EL (cell line): ENCODE measurements at places on chromosomes 16 and 17.
A peak's percentile ranks its signal among the peaks of the same experiment; 100 is the strongest.

DNA sequence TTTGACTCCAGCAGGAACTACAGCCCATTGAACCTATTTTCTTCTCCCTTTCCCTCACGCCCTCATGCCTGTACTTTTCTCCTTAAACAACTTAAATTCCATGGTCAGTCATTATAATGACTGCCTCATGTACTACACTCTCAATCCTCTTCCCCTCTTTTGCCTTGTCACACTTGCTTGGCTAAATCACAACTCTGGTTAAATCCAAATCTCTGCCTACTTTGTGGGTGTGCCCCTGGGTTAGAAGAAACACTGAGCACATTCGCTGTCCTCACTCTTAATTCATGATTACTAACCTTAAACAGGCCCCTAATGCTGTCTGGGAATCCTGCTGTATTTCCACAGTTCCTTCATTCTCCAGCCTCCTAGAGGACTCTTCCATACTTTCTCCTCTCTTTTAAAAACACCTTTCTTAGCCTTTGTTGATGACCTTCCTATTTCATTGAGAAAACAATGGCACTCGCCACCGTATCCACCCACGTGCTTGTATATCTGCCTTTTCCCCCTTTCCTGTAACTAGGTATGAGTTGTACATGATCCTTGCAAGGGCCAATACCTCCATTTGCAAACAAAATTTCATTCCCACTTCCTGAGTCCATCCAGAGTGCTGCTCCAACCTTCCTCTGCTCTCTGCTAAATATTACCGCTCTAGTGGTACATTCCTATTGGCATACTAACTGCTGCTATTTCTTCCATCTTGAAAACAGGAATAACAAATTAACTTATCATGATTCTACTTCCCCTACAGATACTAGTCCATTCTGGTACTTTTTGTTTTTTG is 28.9 kb downstream of the ZNRF1 start:
- no peak for DNase-seq

- DNase-seq, result no peak
Measured at GRCh38 chr17:48578616-48579470, 693 bp upstream of the HOXB4 start.

- DNase-seq, result no peak
Measured at GRCh38 chr17:63967953-63968352, 4.8 kb downstream of the SCN4A start.

DNA sequence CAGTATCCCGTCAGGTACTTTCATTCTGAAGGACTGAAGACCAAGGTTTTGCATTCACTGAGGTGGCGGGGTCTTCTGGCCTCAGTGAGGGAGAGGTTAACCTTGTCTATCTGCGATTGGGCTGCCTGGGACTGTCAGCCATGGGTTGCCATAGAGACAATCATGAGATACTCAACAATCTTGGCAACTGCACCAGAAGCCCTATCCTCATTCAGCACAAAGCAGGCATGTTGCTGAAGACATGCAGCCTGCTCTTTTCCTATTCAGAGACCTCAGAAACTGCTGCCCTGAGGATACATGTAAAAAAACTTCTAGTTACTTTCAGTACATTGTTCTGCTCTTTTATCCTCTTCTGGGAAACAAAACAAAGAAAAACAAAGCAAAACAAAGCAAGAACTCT is 146.3 kb upstream of the PIRT start:
- DNase-seq, result no peak

- no peak for DNase-seq
Measured at GRCh38 chr17:2122641-2123302, 67.9 kb downstream of the HIC1 start.

DNA sequence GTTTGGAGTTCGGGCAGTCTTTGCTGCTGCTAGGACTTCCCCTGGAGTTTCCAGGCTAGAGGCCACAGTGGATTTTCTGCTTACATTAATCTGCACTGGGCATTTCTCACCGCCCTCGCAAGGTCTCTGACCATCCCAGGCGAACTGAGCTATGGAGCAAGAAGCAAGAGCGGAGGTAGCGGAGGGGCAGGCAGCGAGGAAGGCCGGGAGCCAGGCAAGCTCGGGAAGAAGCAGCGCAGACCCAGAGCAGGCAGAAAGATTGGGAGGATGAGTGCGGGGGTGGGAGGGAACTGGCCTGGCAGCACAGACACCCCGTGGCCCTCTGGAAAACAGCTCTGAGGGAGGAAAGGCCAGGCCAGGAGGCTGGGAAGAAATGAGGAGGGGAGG is 3.8 kb downstream of the COTL1 start:
- no peak for DNase-seq

- DNase-seq, result no peak
Measured at GRCh38 chr17:3963237-3964201, 718 bp downstream of the ATP2A3 start.

DNA sequence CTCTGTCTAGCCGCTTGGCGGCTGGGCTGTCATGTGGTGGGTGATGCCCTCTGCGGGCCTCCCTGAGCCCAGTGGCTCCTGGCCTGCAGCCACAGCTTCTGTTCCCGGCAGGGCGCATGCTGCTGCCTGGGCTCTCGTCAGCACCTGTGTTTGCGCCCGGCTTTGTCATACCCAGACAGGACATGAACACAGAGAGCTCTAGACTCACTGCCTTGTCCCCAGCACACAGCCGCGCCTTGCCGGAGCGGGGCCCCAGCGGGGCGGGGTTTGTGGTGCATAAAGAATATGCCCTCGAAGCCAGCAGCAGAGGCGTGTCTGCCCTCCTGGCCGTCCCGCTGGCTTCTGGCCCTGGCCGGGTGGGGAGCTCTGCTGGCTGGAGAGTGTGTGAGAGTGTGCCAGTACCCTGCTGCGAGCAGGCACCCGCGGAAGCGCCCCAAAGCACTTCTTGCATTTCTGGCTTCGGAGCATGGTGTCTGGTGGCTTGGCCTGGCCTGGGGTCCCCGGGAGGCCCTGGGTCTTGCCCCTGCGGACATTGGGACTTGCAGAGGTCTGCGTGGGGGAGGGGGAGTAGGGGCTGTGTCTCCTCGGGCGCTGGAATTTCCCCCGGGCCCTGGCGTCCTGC is 14.4 kb downstream of the ASPSCR1 start:
- DNase-seq, result peak; percentile 61

DNA sequence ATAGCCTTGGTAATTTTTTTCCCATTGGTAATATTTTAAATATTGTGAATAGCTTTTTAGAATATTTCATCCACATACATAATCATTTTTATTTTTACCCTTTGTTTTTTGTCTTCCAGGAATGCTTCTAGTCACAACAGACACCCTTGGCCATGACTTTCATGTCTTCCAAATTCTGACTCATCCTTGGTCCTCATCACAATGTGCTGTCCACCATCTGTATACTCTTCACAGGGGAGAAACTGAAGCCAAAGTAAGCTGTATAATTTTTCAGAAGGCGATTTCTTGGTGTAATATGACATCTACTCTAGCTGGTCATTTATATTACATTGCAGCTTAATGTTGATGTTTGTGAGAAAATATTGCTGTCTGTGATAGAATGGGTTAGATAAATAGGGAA is 269.4 kb downstream of the BCAS3 start:
- peak; percentile 50 for DNase-seq

DNA sequence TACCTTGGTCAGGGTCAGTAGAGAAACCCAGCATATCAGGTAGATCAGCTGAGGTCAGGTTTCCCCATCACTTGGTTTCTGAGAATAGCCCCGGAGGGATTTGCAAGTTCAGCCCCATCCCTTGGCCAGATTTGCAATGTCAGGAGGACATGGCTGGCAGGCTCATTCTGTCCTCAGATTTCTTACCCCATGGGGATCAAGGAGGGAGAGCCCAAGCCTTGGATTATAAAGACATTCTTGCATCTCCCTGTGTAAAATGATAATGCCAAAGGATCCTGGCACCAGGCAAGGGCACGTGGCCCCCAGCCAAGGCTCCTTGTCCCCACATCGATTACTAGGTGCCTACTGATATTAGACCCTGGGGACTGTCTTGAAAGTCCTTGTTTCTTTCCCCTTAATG is 53.2 kb downstream of the MYH3 start:
- no peak for DNase-seq

GRCh38 chr17:15334266-15334665 is 7.1 kb downstream of the TEKT3 start:
- peak; percentile 32 for DNase-seq

DNA sequence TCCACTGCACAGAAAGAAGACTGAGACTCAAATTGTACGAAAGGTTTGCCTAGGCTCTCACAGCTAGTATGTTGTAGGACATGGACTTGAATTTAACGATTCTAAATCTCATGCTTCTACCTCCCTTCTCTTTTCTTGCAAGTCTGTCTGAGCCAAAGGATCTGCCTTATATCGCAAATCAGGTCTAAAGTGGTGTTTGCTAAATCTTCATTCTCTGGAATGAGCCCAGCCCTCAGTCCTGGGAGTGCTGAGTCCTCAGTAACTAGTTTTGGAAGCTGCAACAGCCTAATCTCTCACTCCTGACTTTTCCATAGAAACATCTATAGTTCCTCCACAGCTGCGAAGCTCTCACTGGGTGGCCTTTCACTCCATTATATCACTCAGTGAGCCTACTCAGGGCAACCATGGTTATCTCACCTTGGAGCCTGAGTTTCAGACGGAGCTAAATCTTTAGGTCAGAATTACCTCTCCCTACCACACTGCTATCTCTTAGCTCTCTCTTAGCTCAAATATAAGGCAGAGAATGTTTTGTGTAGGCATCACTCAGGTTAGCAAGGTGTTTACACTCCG is 575.5 kb upstream of the C16orf82 start:
- no peak for DNase-seq

GRCh38 chr17:42291129-42291528 is 2.8 kb downstream of the STAT5A start:
- no peak for DNase-seq

GRCh38 chr17:47301161-47301560 is 22.6 kb upstream of the EFCAB13 start:
- DNase-seq, result no peak

DNA sequence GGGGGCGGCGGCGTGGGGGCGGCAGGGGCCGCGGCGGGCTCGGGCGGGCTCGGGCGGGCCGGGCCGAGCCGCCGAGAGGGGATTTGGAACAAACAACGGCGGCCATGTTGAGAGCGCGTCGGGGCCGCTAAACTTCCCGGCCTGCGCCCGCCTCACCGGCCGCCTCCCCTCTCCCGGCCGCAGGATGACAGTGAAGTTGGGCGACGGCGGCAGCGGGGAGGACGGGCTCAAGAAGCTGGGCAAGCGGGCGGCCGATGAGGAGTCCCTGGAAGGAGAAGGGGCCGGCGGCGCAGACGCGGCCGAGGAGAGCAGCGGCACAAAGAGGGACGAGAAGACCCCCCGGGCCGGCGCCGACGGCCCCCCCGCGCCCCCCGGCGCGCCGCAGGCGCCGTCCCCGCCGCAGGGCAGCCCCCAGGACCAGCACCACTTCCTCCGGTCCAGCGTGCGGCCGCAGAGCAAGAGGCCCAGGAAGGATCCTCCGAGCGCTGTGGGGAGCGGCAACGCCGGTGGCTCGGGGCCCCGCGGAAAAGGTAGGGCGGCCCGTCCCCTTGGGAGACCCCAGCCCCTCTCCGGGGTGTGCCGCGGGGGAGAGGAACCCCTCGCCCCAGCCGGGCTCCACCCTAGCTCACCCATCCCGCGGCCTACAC is 2.4 kb downstream of the CRAMP1 start:
- peak; percentile 30 for DNase-seq

GRCh38 chr16:22329199-22329695 is 32.0 kb downstream of the POLR3E start:
- DNase-seq, result no peak

GRCh38 chr16:87392821-87393679 is 914 bp downstream of the MAP1LC3B start:
- DNase-seq, result peak; percentile 42

DNA sequence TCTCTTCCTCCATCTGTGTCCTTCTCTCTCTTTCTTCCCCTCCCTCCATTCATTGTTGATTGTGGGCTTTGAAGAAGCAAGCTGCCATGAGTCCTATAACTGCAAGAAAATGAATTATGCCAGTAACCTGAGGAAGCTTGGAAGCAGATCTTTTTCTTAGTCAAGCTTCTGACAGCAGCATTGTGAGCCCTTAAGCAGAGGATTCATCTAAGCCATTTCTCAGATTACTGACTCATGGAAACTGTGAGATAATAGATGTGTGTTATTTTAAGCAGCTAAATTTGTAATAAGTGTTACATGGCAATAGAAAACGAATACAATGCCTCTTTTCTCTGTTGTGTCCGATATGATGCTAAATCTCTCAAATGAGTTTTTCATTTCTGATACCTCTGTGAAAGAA is 1109.7 kb downstream of the CDH11 start:
- no peak for DNase-seq

DNA sequence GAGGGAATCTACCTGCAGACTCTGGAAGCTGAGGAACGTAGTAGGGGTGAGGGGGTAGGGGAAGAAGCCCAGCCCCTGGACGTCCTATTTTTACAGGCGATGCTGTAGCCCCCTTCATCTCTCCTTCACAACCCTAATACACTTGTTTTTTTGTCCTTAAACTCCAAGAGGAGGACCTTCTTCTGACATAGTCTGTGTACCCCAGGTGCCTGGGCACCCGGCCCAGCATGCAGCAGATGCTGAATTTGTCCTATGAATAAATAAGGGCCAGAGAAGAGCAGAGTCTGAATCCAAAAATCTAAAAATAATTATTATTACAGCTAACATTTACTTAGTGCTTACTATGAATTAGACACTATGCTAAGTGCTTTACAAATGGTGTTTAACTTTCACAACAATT is 5.1 kb downstream of the KIF18B start:
- DNase-seq, result no peak

DNA sequence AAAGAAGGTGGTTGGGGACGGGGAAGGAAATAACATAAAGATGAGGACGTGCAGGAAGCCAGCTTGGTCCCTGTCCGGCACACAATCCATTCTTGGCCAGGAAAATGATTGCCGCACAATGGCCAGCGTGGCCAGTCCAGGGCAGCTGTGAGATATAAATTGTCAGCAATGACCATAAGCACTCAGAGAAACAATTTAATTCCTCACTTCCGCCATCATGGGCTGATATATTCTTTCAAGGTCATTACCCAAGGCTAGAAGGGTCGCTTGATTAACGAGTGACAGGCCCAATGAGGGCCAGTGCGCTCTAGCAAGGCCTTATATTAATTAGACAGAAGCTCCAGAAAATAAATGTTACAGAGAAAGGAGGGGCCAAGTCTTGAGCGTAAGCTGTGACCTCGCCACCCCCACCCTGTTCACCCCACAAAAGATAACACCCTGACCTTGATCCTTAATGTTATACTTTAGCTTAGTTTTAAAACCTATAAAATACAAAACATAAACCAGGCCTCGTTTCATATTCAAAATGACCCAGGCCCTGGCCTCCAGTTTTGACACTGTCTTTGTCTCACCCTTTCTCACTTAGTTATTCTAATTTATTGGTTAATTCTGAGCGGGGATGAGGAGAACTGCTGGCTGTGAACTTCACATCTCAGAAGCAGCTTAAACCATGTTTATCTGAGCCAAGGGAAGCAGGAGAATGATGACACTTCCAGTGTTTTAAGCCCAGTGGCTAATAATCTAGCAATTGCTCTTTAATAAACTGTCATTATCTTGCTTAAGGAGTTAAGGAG is 478.3 kb upstream of the ZFHX3 start:
- DNase-seq, result no peak

- no peak for DNase-seq
Measured at GRCh38 chr16:52529226-52529625, 17.7 kb downstream of the TOX3 start.

- no peak for DNase-seq
Measured at GRCh38 chr16:52494621-52495020, 52.3 kb downstream of the TOX3 start.
